ENCODE measurements at places on chromosomes 3 and 15.
A peak's percentile ranks its signal among the peaks of the same experiment; 100 is the strongest.

DNA sequence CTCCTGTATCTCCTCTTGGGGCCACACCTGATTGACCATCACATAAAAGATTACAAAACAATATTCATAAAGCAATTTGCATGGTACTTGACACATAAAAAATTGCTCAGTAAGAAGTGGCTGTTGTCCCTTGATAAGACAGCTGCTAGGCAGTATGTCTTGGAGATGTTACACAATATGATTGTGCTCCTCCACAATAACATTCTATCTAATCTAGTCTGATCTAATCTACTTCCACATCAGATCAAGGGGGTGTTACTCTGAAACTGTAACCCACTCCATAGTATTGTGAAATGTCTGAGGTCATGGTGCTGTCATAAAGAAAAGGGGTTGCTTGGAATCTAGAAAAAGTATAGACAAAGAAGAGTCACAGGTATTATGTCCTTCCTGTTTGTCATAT, 23.4 kb upstream of the AQP9 start:
- no peak for DNase-seq

GRCh38 chr3:183779896-183780465, 45.4 kb downstream of the MAP6D1 start:
- no peak for DNase-seq

GRCh38 chr3:193240850-193241706, at the start of gene PLAAT1:
TSS of gene PLAAT1 (plus strand) at chr3:193241222. CDS start at chr3:193255651, 14,429 bp downstream.
- DNase-seq: peak; percentile 85

DNA sequence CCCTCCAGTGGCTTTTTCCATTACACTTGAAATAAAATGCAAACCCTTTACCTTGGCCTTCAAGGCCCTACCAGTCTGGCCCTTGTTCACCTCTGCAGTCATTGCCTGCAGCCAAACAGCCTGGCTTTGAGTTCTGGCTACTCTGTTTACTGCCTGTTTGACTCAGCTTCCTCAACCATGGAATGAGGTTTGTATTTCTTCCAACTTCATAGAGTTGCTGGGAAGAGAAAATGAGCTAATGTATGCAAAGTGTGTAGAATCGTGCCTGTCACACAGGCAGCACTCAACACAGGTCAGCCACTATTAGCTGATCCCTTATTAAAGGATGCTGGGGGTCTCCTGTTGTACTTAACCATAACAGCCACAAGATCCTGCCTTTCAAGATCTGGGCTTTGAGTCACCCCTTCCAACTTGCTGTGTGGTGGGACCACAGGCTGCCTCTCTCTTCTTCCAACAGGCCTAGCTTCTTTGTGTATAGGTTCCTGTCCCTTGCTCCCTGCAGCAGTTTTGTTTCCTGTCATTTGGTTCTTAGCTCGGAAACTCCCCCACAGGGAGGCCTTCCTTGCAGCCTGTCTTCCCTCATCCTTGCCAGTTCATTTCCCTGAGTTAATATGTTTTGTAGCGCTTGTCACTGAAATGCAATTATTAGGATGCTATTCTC, 6.4 kb downstream of the MED12L start:
- DNase-seq: no peak

- no peak for DNase-seq
Measured at GRCh38 chr3:46462111-46462510, 2.6 kb downstream of the LTF start.

DNA sequence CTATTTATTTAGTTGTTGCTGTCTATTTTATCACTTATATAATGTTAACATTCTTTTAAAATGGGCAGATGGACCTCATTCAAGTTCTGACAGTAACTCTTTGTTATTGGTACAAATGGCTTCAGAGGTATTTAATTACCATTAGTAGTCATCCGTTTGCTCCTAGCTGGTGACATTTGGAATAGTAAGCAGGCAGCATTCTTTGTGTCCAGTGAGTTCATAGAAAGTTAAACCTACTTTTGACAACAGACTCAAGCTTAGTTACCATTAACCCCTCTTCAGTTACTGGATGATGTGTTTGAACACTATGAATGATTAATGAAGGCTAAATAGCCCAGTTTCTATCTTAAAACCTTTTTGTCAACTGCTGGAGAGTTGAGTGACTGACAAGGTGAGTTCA, 500.7 kb upstream of the ATP11B start:
- DNase-seq: no peak

GRCh38 chr3:140023616-140024530, 88.9 kb downstream of the CLSTN2 start:
- DNase-seq: no peak

- no peak for DNase-seq
Measured at GRCh38 chr3:68239542-68239941, 585.1 kb upstream of the SUCLG2 start.
